ENCODE measurements at places on chromosomes 11 and 22.

- no peak for DNase-seq
Measured at GRCh38 chr22:36772451-36772850, 3.5 kb downstream of the IFT27 start.

GRCh38 chr11:10480026-10480425 is 25.0 kb downstream of the AMPD3 start:
- DNase-seq, result no peak

DNA sequence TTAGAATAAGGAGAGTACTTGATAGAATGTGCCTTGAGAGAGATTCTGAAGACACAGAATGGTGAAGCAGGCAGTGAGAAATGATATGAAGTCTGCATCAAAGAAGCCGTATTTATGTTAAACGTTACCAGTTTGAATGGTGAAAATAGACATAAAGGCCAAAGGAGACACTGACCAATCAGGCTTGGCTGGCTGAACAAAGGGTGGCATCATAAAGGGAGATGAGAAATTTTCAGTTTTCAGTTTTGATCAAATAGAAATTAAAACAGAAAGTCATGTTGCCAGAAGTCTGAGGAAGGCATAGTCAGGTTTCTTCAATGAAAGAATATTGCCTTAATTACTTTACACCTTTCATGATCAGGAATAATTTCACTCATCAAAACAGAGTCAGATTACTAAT is 6.6 kb downstream of the OR51F1 start:
- no peak for DNase-seq

DNA sequence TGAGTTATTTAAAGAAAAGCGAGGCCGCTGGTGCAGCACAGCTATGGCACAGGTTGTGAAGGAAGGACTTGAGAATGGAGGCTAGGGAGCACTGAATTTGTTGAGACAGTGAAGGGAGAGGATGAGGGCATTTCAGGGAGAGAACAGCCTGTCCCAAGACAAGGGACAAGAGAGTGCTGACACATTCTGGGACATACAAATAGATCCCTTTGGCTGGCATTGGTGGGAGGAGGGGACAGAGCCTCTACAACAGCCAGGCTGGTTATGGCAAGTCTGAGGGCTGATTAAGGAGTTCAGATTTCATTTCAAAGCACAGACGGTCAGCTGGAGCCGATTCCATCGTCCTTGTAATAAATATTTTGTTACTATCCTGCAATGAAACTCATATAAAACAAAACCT is 1.7 kb upstream of the SLC29A2 start:
- no peak for DNase-seq

GRCh38 chr11:800473-800872 is 2.4 kb upstream of the SLC25A22 start:
- DNase-seq, result no peak

DNA sequence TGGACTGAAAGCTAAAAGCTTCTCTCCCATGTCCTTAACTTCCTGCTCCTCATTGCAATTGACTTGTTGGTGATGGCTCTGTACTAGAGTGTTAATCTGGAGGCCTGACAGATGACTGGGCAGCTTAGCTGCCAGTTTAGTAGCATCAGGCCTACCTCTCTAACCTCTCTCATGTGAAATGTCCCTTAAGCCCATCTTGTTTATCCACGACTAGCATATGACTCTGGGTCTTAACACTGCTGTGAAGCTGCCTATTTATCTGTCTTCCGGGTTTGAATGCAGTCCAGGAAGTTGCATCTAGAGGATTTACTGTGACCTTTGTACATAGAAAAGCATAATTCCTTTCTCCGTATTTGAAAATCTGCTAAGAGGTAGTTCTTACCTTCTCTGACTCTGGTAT is 85.3 kb upstream of the HORMAD2 start:
- DNase-seq, result no peak

- DNase-seq, result peak; percentile 91
Measured at GRCh38 chr22:18023509-18024275, 669 bp downstream of the MICAL3 start.

DNA sequence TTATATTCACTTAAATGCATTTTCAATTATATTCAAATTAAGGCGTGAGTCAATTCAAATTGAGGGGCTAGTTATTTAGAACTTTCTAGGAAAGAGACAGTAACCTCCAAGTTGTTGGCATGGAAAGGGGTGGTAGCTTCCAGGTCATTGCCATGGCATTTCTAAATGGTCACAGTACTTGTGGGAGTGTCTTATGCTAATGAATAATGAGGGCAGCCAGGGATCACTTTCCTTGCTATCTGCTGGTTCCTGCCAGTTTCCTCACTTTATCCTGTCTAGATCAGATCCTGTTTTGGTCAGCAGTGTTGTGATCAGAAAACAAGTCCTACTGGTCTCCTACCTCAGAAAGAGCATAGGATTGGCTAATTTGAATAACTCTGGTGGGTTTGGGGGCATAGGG is 21.8 kb upstream of the RNASEH2C start:
- DNase-seq, result no peak

DNA sequence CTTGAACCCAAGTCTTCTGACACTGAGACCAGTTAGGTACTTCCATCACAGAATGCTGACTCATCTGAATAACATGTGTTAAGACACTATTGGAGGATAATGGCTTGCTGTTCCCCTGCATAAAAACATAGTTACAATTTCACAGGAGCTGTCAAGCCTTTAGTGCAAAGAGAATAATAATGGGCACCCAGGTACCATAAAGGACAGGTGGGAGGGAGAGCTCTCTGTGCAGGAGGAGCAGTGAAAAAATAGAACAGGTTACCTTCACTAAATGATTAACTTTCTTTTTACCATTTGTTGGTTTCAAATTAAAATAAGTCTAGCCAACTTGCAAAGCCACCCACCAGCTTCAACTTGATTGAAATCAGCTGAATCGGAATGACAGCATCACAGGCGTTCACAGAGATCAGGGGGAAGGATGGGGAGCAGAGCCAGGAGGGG is 173.2 kb downstream of the DSCAML1 start:
- DNase-seq, result no peak

- peak; percentile 92 for DNase-seq
Measured at GRCh38 chr11:61129639-61130523, 27.6 kb downstream of the CD5 start.

DNA sequence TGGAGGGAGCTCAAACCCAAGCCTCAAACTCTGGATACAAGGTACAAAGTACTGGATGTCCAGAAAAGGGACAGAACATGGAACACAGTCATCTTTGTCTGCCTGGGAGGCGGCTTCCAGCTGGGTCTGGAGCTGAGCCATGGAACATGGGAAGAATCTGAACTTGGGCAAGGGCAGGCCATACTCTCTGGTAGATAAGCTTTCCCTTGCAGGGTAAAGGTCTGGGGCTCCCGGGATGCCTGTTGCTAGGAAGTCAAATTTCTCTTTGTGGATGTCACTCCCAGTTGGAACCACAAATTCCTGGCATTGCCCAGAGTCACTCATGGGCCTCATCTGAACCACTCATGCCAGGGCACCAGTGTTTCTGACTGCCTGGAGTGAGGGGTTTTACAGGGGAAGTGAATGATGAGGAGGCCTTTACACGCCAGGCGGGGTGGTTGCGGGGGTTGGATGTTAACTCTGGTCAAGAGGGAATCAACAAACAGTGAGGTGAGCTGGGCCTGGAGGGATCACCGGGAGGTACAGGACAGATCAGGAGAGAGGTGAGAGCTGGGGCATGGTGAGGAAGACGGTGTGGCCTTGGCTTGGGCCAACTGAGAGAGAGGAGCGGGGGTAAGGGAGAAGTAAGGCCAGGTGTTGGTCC is 5.7 kb downstream of the FTH1 start:
- DNase-seq, result no peak

- DNase-seq, result no peak
Measured at GRCh38 chr11:2443881-2444820, at the start of gene TRPM5. Gene TRPM5 (minus strand): TSS chr11:2444514. CDS start chr11:2423036, 21,478 bp downstream.

GRCh38 chr11:121464352-121464946 is 11.7 kb upstream of the SORL1-AS1 start:
- DNase-seq, result no peak

DNA sequence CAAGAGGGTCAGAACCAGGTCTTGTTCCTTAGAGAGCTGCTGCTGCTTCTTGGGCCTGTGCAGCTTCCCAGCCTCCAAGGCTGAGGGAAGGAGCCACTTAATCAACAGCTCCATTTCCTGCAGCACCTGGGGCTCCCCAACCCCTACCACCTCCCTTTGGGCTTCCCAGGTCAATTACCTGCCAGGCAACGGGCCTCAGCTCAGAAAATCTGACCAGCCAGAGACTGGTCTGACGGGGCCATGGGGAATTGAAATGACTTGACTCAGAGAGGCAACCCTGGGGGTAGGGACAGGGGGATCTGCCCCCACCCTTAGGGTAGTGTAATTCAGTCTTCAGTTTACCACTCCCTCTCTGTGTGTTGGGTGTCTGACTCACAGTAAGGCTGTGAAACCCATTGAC is 4.7 kb upstream of the MAJIN start:
- no peak for DNase-seq

GRCh38 chr11:81870066-81870412 is 863.6 kb downstream of the FAM181B start:
- no peak for DNase-seq

- no peak for DNase-seq
Measured at GRCh38 chr11:8065031-8065430, 16.0 kb upstream of the TUB start.

- DNase-seq, result no peak
Measured at GRCh38 chr11:105371311-105371710, 231.7 kb upstream of the CARD18 start.

DNA sequence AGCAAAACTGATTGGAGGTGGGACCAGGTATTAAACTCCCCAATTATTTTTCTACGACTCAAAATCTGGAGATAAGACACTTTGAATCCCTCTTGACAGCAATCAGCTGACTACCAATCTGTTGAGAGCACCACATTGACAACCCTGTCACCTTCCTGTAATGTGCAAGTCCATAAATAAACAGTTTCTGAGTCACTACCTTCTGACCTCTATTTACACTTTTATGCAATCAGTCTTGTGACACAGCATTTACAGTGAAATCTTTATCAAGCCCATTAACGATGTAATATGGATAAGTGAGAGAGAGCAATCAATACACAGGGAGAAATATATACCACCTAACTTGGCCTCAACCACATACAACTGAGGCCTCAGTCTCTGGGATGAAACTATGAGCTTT is 283.7 kb upstream of the ANO5 start:
- DNase-seq, result no peak

DNA sequence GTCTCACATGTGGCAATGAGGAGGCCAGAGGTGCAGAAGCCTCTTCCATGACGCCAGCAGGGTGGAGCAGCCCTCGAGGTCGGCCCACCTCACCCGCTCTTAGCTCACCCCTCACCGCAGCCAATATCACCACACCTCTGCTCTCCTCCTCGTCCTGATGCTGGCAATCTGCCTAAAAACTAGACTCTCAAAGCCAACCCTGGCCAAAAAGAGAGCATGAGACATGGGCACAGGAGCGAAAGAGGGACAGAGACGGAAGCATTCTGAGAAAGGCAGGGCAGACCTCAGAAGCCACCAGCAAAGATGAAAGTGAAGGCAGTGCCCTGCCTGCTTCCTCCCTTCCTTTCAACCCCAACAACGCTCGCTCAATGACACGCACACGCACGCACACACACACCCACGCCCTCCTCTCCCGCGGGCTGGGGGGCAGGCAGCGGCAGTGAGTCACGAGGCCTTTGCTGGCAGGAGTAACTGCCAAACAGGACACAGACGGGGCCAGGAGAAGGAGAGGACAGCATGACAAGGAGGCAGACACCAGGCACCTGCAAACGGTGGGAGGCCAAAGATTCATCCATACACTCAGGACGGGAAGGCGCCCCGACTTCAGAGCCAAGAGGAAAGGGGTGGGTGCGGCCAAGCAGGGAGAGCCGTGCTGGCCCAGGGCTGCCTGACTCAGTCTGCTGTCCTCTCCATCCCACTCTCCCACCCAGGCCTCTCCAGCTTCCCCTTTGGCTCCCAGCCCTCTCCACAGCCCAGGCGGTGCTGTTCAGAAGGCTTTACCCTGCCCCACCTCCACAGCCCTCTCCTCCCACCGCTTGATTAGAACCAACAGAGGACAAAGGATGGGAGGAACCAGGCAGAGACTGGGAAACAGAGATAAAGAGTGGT is 11.4 kb downstream of the IGSF9B start:
- no peak for DNase-seq

DNA sequence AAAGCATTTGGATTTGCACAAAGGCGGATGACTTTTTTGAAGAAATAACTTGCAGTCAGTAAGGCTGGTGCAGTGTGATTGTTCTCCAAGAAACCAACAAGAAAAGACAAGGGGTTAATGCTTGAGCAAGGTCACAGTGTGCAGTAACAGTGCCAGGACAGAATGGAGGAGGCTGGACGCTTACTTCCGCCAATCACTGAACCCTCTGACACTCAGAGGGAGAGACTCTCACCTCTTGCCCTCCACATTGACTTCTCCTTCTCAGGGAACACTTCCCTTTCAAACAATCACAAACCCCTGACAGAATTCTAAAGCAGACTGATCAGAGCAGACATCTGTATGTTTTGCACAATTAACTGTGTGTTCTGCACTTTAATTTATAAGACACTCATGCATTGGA is 228.4 kb downstream of the BLID start:
- peak; percentile 33 for DNase-seq

DNA sequence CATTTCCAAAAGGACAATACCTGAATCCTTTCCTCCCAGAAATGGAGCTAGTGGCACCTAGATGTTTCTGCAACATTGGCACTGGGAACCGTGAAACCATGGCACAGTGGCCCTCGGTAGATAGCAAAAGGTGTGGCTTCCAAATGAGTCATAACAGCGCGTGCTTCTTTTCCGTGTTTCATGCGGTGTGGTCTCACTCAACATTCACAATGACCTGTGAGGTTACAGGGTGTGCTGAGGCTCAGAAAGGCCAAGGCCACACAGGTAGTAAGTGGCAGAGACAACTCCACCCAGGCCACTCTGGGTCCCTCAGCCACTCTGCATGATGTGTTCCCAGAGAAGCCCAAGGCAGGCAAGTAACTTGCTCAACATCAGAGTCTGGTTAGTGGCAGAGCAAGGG is 67.4 kb downstream of the TP53I11 start:
- DNase-seq, result no peak

GRCh38 chr11:2745511-2745910 is 45.7 kb upstream of the KCNQ1OT1 start:
- peak; percentile 3 for DNase-seq

DNA sequence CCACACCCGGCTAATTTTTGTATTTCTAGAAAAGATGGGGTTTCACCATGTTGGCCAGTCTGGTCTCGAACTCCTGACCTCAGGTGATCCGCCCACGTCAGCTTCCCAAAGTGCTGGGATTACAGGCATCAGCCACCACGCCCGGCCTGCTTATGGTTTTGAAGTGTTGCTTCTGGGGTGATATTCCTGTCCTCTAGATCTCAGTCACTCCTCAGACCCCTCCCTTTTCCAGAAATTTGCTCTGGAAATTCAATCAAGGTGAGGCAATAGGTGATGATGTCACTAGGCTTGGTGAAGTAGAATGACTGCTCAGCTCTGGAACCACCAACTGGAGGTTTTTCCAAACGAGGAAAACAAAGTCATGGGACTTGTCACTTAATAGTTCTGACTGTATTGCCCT is 36.6 kb upstream of the CREB3L1 start:
- no peak for DNase-seq

- DNase-seq, result no peak
Measured at GRCh38 chr11:80521592-80521991, 1080.8 kb upstream of the TENM4 start.

GRCh38 chr11:77092382-77092781 is 10.3 kb upstream of the OMP start:
- no peak for DNase-seq
